Fibroblast of upper back skin (primary cell): ENCODE measurements at places on chromosomes 13 and 19.

DNA sequence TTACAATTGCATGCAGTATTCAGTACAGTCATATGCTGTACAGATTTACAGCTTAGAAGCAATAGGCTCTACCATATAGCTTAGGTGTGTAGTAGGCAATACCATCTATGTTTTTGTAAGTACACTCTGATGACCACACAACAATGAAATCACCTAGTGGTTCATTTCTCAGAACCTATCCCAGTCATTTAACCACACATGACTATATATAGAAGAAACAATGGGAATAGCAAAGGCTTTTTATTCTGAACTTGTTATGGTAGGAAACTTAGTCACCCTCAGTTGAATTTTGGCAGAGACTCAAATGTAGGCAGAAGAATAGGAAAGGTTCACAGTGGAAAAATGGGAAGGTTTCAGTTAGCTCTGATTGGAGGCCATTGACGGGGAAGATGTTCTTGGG is 1075.1 kb upstream of the MIR17HG start:
- peak; percentile 69 for DNase-seq

- no peak for DNase-seq
These were observed 661 bp upstream of the BABAM1 start for GRCh38 chr19:17266589-17266974.

DNA sequence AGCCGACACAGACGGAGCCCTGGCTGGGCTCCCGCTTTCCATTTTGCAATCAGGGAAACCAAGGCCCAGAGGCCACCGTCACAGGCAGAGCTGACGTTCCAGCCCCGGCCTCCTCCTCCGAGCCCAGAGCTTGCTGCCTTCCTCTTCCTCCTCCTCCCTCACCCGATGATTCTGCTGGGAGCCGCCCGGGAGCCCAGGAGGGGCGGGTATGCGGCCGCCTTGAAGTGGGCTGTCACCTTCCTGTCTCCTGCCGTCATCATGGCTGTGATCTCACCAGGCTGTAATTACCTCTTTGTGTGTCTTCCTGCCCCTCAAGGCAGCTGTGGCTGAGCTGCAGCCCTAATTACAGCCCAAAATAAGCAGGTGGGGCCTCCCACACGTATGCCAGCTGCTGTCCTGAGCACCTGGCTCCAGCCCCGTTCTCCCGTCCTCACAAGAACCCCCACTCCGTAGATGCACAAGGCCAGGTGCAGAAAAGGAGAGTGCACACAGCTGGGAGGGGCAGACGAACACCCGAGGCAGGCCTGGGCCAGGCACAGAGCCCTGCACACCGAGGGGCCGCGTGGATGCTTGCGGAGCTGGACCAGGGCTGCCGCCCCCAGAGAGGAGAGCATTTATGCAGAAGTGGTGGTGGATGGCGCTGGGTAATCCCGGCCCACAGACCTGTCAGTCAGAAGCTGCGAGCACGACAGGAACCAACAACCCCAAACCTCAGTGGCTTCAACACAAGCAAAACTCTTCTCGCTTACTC is 4.0 kb downstream of the TPGS1 start:
- peak; percentile 73 for DNase-seq

DNA sequence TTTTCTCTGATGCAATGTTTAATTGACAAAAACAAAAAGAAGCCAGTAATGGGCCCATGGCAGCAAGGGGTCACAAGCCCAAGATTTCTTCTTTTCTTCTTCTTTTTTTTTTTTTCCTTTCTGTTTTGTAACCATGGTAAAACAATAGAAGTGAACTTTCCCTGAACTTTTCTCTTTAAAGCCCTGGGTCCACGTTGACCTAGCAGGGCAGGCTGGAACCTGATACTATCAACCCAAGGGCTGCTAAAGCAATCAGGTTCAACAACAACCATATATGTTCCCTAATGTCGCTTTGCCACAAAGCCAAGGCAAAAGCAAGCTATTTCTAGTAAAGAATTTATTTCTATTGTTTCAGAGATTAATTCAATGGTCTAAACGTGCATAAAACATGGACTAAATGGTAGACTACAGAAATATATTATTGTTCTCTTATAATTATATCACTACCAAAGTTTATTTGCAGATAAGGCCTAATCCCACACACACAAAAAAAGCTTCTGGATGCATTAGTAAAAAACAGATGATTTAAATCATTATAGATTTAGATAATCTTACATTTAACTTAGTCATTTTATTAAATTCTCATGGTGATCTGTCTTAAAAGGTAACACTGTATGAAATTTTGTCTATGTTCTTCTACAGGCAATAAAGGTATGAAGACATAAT is 153.9 kb downstream of the DACH1 start:
- DNase-seq: no peak

DNA sequence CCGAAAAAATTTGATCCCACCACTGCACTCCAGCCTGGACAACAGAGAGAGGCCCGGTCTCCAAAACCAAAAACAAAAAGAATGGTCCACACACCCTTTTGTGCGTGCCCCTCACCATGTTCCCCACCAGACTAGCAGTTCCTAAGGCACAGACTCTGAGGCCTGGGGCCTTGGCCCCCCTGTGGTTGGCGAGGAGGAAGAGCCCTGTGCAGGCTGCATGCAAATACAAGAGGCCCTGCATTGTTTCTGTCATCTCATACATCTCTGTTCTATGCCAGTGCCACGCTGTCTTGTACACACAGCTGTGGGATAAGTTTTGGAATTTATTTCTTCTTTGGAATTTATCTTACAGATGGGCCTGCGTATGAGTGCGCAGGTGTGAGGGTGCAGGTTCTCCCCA is 4.7 kb upstream of the YJEFN3 start:
- DNase-seq: no peak

GRCh38 chr13:21823949-21824348 is 153.1 kb downstream of the FGF9 start:
- no peak for DNase-seq

- peak; percentile 13 for DNase-seq
These were observed 24.9 kb upstream of the TPM4 start for GRCh38 chr19:16051254-16052025.

GRCh38 chr19:38736413-38737280 is 7.6 kb downstream of the CAPN12 start:
- peak; percentile 40 for DNase-seq

DNA sequence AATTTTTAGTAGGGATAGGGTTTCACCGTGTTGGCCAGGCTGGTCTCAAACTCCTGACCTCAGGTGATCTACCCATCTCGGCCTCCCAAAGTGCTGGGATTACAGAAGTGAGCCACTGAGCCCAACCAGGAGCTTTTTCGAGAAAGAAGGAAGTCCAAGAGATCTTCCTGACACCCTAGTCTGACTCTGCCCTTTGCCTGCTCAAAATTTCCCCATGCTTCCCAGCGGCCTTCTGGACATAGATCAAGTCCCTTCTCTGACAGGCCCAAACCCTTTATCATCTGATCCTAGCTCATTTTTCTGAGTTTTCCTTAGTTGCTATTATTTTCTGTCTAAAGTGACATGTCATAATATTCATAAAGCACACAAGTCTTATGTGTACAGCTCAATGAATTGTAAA is 1.5 kb upstream of the BAX start:
- no peak for DNase-seq

DNA sequence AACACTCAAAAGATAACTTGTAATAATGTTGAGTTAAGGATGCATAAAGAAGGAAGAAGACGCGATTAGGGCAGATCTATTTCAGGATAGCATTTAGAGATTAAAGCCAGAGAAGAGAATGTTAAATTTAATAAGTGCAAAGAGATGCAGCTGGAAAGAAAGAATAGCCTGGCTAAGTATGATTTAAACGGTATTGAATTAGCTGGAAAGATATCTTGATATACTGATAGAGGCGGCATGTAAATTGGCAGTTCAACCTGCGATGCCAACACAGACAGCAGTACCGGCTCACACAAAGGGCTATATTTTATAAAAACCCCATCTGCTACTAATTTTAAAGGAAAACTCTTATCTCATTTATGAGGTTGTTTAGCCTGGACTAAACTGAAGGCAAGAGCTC is 121.4 kb downstream of the ENOX1 start:
- no peak for DNase-seq

DNA sequence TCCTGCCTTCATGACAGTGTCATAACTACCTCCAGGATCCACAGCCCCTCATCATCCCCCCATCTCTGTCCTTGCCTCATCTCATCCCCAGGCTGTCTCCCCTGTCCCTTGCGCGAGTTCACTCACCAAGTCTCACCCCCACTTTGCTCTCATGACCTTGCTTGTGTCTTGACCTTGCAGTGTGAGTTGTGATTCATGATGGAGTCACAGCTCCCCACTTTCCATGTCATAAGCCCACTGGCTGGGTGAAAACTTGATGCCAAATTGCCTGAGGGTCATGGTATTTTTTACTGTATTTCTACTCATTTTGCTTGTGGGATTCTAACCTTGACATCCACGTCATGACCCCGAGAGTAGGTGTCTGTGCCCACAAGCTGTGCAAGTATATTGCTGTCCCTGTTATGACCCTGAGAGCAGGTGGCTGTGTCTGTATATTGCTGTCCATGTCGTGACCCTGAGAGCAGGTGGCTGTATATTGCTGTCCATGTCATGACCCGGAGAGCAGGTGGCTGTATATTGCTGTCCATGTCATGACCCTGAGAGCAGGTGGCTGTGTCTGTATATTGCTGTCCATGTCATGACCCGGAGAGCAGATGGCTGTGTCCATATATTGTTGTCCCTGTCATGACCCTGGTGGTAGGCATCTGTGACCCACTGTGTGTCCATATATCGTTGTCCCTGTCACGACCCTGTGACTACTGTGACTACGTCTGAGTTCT is 23.8 kb downstream of the APBA3 start:
- no peak for DNase-seq

DNA sequence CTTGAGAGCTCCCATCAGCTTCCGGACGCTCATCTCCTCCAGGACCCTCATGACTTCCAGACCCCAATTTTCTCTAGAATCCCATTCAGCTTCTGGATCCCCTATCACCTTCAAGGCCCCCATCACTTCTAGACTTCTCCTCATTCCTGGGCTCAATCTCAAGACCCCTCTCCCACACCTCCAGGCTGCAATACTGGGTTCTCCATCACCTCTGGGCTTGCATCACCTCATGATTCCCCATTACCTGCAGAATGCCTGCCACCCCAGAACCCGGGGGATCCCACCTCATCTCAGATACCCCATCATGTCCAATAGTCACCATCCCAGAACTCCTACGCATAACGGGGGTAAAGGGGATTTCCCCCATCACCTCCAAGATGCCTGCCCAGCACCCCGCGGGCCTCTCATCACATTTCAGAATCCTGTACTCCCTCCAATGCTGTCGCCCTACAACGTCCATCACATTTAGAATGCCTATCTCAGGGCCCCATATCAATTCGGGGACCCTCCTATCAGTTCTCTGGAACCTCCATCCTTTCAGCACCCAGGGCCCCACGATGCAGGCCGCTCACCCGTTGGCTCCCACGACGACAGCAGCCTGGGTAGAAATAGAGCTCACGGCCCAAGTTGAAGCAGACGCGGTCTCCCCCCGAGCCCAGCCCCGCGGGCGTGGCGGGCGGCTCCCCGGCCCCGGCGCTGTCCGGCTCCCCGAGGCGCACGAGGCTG is 738 bp downstream of the DMWD start:
- no peak for DNase-seq

DNA sequence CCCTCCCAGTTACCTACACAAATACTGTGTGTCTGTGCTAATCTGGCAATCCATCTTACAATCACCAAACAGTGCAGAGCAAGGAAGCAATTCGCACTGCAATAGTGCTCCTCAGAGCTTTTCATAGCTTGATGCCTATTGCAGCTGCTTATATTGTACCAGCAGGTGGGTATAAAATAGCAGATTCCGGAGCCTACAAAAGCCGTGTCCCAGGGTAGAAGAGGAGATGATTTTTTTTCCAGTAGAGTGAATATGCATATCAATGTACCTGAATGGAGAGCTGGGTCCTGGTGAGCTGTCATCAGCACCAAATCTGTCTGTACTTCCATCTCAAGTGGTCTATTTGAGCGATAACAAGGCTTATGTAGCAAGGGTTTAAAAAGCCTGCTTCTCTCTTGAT is 668.4 kb downstream of the DIAPH3 start:
- DNase-seq: no peak

GRCh38 chr19:18676692-18677091 is 6.8 kb upstream of the CRTC1 start:
- no peak for DNase-seq

- peak; percentile 22 for DNase-seq
These were observed 112.3 kb downstream of the GPC6 start for GRCh38 chr13:93338906-93339305.

DNA sequence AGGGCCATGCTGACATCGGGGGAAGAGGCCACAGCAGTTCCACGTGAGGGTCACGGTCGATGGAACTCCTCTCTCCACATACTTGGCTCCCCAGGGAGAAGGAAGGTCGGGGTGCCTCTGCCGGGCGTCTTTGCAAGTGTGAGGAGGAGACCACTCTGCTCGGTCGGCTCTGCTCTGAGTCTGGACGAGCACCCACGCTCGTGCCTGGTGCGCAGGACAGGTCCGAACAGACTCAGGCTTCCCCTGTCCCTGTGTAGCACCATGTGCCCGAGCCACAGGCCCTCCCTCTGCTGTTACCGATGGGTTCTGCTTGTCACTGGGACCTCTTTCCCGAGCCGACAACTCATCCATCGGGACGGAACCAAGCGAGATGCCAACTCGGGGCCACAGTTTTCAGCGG is 35.1 kb downstream of the TMEM255B start:
- no peak for DNase-seq

DNA sequence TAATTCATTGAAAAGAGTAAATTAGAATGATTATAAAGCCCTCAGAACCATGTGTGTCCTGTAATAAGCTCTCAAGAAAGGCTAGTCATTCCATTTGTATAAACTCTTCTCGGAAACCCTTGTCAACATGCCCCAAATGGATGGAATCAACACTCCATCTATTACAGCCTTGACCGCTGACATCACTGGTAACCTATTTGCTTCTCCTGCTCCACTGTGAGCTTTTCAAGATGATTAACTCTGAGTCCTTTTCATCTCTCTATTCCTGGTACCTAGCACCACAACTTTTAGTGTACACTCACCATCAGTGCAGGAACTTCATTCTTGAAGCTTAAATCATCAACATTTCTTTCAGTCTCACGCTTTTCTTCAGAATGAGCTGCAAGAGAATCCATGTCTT is 612.0 kb downstream of the DCT start:
- DNase-seq: peak; percentile 73

- no peak for DNase-seq
These were observed 1.7 kb downstream of the ZNF160 start for GRCh38 chr19:53101518-53101917.

- no peak for DNase-seq
These were observed 2.0 kb downstream of the DAZAP1 start for GRCh38 chr19:1409204-1410005.

GRCh38 chr13:78609464-78610205 is 6.3 kb upstream of the POU4F1 start:
- DNase-seq: no peak

- no peak for DNase-seq
These were observed 113.8 kb downstream of the IRS2 start for GRCh38 chr13:109672545-109672944.

- DNase-seq: no peak
These were observed 20.4 kb downstream of the ARHGEF1 start for GRCh38 chr19:41903193-41903953.

- DNase-seq: no peak
These were observed 15.1 kb downstream of the PRAM1 start for GRCh38 chr19:8487137-8487851.

GRCh38 chr13:110304256-110304655 is 2.7 kb downstream of the COL4A1 start:
- no peak for DNase-seq
